ENCODE measurements at places on chromosomes 6 and 20.

GRCh38 chr6:44789806-44790205 is 402.3 kb downstream of the CDC5L start:
- DNase-seq, result no peak

DNA sequence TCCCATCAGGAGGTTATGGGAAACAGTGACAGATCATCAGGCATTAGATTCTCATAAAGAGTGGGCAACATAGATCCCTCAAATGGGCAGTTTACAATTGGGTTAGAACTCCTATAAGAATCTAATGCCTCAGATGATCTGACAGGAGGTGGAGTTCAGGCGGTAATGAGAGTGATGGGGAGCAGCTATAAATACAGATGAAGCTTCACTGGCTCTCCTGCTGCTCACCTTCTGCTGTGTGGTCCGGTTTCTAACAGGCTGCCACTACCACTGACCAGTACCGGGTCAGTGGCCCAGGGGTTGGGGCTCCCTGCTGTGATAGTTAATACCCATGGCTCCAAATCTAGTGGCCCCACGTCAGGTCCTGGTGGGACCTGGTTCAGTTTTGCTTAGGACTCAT is 135.7 kb downstream of the OR2B2 start:
- DNase-seq, result no peak

DNA sequence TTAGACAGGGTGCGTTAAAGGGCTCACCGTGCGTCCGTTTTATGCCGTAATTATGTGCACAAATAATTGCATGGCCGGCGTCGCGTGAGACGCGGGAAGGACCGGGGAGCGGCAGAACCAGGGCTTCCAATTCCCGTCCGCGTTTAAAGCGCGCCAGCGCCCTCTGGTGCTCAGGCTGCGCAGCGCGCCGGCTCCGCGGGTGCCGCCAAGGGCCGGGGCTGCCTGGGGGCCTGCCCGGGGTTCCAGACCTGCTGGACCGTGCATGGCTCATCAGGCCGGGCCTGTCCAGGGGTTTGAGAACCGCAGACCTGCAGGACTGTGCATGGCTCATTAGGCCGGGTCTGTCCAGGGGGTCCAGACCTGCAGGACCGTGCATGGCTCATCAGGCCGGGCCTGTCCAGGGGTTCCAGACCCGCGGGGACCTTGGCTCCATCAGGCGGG is 369.0 kb downstream of the THBS2 start:
- DNase-seq, result peak; percentile 98

GRCh38 chr6:106379951-106380350 is 19.4 kb downstream of the CRYBG1 start:
- DNase-seq, result no peak

GRCh38 chr6:3128356-3129108 is 10.0 kb downstream of the BPHL start:
- DNase-seq, result no peak

- no peak for DNase-seq
Measured at GRCh38 chr6:66264376-66264775, 557.4 kb upstream of the EYS start.

DNA sequence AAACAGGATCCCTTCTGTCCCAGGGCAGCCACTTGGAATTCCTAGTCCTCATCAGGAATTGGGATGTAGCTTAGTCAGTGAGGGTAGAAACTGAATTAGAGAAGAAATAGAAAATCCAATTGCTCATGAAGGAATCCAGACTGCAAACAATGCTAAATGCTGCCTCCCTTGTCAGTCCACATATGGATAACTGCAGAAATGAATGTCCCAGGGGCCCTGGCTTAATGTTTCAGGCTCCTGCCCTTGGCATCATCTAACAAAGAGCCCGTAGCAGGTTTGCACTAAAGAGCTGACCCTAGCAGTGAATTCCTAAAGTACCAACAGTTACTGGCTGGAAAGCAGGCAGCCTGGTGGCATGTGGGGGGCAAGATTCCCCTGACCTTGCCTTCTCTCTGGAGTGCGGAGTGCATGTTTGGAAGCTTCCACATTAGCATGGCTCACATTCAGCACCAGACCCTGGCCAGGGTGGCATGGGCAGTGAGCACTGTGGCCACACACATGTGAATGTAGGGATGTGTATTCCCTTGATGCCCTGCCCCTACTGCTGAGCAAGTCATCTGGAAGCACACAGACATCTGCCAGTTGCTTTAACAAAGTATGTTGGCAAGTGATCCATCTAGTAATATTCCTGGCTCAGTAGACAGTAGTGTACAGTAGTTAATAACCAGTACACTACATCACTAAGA is 394.5 kb downstream of the CDC5L start:
- no peak for DNase-seq

- no peak for DNase-seq
Measured at GRCh38 chr6:165689699-165690098, 26.7 kb upstream of the PDE10A start.

GRCh38 chr6:148700047-148700715 is 46.6 kb upstream of the UST start:
- no peak for DNase-seq

GRCh38 chr6:149458806-149459205 is 26.0 kb downstream of the ZC3H12D start:
- no peak for DNase-seq

DNA sequence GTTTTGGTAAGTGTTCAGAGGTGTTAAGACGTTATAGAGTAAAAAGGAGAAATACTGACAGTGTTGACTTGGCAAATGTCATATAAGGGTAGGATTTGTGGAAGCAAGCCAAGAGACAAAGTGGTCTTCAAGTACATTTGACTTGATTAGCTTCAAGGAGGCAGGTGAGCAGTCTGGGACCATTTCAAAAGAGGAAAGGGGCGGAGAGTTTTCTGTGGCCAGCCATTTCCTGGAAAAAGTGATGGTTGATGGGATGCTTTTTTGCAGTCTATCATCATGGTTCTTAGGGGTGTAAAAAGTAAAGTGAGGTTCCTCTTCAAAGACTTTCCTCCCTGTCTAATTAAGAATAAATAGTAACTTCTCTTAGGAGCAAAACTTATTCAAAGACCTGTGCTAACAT is 28.7 kb downstream of the FKBP1A start:
- DNase-seq, result no peak

DNA sequence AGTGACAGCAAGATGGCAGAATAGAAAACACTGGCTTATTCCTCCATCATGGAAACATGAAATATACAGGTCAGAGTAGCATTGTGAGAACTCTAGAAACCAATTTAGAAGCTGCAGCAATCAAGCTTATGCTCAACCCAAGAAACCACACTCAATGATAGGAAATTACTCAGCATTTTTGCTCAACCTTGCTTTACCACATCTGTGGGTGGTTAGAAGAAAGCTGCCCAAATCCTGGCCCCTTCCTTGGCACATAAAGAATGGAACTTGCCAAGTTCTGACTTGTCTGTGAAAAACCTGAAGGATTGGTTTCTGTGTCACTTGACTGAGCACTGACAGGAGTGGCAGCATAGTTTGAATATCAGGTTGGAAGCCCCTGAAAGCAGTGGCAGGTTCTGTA is 108.0 kb upstream of the MOCS1 start:
- no peak for DNase-seq

GRCh38 chr6:142376800-142377496 is 75.1 kb downstream of the ADGRG6 start:
- peak; percentile 19 for DNase-seq

GRCh38 chr6:102355578-102355977 is 962.1 kb downstream of the GRIK2 start:
- DNase-seq, result no peak

DNA sequence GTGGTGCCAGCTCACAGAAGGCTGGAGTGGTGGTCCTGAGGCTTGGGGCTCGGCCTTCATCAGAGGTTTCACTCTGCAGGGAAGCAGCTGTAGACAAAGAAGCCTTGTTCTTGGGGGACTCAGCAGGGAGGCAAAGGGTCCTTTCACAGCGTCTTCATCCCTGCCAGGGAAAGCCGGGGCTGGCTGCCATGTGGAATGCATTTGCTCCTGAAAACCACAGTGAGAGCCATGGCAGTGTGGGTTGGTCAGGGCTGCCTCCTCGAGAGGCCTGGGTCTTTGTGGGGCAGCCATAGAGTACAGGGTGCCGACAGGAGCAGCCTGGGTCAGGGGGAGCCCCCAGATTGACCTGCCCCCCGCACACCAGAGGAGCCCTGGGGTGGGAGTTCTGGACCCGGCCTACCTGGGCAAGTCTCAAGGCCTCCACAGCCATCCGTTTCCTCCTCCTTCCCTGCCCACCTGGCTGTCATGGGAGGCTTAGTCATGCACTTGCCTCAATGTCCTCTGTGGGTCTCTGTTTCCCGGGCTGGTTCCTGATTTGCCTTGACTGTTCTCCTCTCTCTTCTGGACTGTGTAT is 144.0 kb downstream of the CDC5L start:
- DNase-seq, result no peak

- DNase-seq, result peak; percentile 31
Measured at GRCh38 chr20:43191143-43191542, 1.4 kb upstream of the PTPRT start.

DNA sequence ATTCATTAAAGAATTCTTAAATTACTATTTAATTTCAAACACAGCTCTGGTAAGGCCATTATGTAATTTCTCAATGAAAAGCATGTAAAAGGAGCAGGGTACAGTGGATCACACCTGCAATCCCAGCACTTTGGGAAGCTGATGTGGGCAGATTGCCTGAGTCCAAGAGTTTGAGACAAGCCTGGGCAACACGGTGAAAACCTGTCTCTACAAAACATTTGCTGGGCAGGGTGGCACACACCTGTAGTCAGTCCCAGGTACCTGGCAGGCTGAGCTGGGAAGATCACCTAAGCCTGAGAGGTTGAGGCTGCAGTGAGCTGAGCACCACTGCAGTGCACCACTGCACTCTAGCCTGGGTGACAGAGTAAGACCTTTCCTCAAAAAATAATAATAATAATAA is 37.4 kb downstream of the MDN1 start:
- no peak for DNase-seq

DNA sequence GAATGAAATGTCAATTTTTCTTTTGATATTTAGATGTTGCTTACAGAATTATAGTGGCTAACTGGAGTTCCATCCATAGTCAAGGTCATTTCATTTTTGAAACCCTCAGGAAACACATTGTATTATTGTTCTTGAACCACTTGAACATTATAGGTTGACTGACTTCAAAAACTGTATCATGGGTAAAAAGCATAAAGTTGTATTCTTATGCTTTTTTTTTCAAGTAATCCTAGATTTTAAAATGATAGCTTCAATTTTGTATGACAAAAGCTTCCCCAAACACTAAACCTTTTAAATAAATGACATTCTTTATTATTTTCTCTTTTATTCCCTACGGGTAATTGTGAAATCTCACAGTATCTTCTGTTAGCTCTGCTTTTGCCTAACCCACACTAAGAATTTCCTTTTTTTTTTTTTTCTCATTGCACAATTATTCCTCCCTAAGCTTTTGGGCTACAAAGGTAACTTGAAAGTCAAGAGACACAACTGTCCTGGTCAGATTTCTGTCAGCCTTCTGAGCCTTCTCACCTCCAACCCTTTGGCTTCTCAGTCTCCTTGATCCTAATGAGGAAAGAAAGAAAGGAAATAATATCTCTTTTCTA is 36.9 kb upstream of the LAMA4 start:
- no peak for DNase-seq

- DNase-seq, result no peak
Measured at GRCh38 chr6:156396068-156396771, 381.0 kb upstream of the ARID1B start.

GRCh38 chr6:156830126-156830525 is 52.9 kb downstream of the ARID1B start:
- no peak for DNase-seq

DNA sequence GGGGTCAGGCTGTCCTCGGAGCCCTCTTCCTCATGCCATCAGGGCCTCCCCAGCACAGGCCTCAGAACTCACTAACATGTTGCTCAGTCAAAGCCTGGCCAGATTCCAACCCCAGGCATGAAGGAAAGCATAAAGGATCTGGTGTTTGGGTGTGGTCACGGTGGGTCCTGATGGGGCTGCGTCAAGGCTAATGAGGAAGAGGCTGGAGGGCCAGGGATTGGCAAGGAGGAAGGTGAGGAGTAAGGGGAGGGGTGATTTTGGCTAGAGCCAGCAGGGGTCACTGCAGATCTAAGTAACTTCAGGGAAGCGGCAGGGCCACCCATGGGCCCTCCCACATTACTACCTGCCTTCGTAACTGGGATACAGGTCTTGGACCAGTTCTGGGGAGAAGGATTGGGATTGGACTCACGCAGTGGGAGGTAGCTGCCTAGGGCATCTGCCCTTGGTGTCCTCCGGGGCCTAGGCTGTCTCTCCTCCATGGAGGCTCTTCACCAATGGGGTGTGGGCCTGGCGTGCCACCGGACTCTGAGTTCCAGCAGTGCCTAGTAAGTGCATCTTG is 36.2 kb upstream of the MRPS18A start:
- peak; percentile 69 for DNase-seq

DNA sequence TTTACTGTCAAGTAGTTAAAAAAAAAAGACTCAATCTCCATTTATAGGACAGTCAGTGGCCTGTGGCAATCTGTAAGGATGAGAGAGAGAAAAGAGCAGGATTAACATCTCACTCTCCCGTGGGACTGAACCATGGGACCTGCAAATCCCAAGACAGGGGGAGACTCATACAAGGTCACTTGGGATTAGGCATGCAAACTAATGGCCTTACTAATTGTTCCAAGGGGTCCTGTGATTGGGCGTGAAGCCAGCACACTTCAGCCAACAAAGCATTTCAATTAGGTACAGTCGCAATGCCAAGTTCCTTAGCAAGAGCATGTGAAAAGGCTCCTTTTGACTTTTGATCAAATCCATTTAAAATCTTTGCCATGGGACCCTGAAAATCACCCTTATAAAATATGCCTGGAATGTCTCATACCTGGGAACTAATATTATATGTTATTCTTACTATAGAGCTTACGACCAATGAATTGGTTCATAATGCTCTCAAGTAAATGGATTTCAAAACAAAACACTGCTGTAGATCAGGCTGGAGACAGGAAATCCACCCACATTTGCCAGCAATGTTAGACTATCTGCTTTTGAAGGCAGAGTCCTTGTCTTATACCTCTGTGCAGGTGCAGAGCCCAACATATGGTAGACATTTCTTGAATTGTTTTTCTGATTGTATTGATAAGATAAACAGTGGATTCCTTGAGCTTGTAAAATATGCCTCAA is 412.5 kb downstream of the GJA1 start:
- no peak for DNase-seq

DNA sequence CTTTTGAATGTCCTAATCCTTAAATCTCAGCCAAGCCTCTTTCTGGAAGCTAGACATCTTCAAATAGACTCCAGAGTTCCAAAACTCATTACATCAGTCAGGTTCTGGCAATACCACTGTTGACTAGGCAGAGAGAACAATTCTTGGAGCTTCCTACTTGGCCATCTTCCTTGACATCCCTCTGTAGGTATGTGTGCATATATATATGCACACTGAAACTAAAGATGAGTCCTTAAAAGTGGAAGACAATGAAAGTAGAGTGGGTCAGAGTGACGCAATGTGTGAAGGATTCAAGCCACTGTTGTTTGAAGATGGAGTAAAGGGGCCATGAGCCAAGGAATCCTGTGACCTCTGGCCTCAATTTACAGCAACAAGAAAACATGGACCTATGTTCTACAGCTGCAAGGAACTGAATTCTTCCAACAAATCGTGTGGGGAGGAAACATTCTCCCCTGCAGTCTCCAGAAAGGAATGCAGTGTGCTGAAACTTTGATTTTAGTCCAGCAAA is 18.7 kb upstream of the DUSP22 start:
- no peak for DNase-seq

Data from 8988T (cell line).